ENCODE measurements at places on chromosomes 1 and 21.
A peak's percentile ranks its signal among the peaks of the same experiment; 100 is the strongest.

DNA sequence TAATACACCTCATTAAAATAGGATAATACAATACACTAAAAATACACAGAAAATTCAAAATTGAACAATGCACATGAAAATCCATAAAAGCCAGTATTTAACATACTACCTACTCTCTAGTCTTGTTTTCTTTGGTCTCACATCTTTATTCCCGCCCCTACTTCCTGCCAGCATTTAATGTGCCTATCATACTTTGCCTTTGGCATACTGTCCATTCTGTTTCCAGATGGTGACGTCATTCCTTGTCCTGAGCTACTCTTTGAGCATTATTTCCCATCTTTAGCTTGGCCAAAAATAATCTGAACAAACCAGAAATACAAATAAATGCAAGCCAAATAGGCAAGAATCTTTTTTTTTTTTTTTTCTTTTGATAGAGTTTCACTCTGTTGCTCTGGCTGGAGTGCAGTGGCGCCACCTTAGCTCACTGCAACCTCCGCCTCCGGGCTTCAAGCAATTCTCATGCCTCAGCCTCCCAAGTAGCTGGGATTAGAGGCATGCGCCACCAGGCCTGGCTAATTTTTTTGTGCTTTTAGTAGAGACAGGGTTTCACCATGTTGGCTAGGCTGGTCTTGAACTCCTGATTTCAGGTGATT is 4.4 kb downstream of the HFM1 start:
- DNase-seq: no peak

- no peak for DNase-seq
Observed at GRCh38 chr21:42650441-42651421, 2.7 kb upstream of the PDE9A start.

DNA sequence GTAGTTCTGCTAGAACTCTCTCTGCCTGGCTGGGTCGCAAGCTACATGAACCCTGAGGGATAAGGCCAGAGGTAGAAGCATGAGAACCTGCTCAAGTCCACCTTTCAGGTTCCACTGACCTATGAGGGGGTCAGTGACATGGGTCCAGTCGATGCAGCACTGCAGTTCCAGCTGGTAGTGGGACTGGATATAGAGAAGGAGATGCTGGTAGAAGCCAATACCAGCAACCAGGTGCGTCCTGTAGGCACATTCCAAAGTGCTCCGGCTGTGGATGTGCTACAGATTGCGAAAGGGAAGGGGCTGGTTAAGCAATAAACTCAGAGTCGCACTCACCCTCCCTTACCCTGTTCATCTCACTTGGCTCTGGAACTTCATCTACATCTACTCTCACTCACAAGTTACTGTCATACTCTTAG is 5.7 kb downstream of the SMG5 start:
- DNase-seq: no peak

- no peak for DNase-seq
Observed at GRCh38 chr1:31627301-31627929, 9.9 kb downstream of the HCRTR1 start.

DNA sequence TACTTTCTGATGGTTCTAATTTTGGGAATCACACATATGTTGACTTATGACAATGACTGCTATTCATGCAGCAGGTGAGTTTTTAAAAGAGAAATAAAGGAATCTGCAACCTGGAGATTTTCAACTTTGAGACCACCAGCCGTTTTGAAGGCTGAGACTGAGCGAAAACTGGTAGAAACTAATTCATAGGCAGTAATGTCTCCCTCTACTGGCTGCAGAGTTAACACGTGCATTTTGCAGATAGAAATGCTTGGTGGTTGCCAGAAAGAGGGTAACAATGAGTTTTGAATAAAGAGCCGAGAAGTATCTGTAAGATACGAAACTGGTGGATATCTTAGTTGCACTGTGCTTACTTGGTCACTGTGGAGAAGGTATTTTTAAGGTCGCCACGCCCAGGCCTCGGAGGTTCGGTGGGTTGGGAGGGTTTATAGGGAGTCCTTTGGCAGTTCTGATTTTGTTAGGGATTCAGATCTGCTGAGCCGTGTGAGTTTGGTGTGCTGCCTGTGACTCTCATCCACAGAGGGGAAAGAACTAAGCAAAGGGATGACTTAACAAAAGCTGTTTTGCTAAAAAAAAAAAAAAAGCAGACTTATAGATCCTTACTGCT is 83.0 kb downstream of the RYR2 start:
- DNase-seq: no peak

DNA sequence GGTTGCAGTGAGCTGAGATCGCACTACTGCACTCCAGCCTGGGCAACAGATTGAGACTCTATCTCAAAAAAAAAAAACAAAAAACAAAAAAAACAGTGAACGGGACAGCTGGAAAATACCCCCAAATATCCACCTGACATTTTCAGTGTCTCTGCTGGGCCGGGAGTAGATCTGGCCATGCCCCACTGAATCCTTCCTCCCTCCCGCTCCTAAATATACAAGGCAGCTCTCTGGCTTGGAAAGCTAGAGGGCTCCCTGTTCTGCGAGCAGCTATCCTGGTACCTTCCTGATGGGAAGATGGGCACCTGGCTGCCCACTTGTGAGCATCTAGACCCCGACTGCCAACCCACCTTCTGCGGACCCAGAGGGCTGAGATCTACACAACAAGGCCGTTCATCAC is 21.4 kb downstream of the SPSB1 start:
- no peak for DNase-seq

GRCh38 chr1:162873671-162874666 is 13.0 kb upstream of the CCDC190 start:
- DNase-seq: no peak

GRCh38 chr1:57532299-57532698 is 108.4 kb upstream of the DAB1 start:
- DNase-seq: no peak

GRCh38 chr1:246674049-246674448 is 50.2 kb upstream of the SCCPDH start:
- no peak for DNase-seq

GRCh38 chr1:59986516-59987310 is 60.1 kb upstream of the CYP2J2 start:
- no peak for DNase-seq

DNA sequence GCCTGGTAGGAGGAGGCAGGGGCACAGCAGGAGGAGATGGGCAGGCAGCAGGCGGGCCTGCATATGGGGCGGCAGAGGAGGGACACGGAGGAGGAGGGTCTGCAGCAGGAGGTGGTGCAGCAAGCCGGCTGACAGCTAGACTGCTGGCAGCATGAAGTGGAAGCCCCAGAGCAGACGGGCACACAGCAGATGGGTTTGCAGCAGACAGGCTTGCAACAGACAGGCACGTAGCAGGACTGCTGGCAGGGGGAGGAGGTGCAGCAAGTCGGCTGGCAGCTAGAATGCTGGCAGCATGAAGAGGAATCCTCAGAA is 615 bp downstream of the KRTAP10-5 start:
- no peak for DNase-seq

GRCh38 chr1:37498872-37499617 is 15.5 kb downstream of the MEAF6 start:
- no peak for DNase-seq

DNA sequence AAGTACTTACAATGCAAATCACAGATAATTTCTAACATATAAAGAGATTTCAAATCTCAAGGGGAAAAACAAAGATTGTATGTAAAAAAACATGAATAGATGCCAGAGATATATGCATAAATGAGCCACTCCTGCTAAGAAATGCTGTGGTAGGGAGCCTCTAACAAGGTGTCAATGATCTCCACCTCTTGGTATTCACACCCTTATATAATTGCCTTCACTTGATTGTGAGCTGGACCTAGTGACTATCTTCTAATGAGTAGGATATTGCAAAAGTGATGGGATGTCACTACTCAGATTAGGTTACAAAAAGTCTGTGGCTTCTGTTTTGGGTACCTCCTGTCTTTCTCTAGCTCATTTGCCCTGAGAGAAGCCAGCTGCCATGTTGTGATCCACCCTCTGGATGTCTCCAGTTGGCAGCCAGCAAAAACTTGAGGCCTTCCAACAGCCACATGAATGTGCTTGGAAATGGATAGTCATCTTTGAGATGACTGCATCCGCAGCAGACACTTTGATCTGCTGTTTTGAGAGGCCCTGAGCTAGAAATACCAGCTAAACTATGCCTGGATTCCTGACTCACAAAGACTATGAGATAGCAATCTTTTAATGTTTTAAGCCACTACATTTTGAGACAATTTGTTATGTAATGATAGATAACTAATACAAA is 196.1 kb upstream of the FGGY start:
- no peak for DNase-seq

GRCh38 chr1:192737306-192737705 is 71.5 kb upstream of the RGS2 start:
- DNase-seq: no peak

DNA sequence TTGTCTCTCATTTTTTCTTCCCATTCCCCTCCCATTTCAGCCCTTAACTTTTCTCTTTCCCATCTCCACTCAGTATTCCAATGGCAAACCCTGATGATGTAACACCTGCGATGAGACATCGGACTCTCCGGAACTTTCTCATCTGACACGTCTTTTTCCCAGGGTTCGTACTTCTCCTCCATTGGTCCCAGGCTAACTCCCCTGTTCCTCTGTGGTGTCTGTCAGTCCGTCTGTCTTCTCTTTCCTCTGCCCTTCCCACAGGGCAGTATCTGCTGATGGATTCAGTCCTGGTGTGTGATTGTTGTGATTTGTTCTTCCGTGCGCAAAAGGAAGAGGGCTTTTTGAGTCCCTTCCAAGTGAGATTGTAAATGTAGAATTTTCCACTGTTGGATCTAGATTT is 27.7 kb downstream of the VANGL2 start:
- DNase-seq: no peak

- DNase-seq: no peak
Observed at GRCh38 chr1:35247256-35247655, 21.3 kb upstream of the ZMYM4 start.

DNA sequence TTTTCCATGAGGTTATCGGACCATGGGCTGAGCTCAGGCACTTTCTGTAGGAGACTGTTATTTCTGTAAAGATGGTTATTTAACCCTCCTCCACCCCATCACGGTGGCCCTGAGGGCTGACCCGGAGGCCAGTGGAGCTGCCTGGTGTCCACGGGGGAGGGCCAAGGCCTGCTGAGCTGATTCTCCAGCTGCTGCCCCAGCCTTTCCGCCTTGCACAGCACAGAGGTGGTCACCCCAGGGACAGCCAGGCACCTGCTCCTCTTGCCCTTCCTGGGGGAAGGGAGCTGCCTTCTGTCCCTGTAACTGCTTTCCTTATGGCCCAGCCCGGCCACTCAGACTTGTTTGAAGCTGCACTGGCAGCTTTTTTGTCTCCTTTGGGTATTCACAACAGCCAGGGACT is 2.6 kb upstream of the CCDC28B start:
- DNase-seq: no peak

GRCh38 chr1:101293461-101294051 is 56.7 kb downstream of the S1PR1 start:
- DNase-seq: peak; percentile 65
